Activated naive CD8-positive, alpha-beta T cell treated with anti-CD3 and anti-CD28 coated beads for 36 hours (primary cell): ENCODE measurements at places on chromosomes 5 and 9. TPM values are rescaled to one million over a fixed set of nuclear protein-coding genes. Genes with fewer than 3 reads are reported as not detected.

Gene WNT8A
- total RNA-seq, result not detected

Gene KIF24
- 6.5 TPM for total RNA-seq

Gene PCDHB15
- total RNA-seq, result not detected

Gene HMMR
- 85.0 TPM for total RNA-seq

Gene FGF1
- not detected for total RNA-seq

Gene MYMK
- total RNA-seq, result not detected

Gene KCNV2
- not detected for total RNA-seq

Gene PHF24
- 0.30 TPM for total RNA-seq

Gene SMIM33
- 0.16 TPM for total RNA-seq

Gene PLPPR1
- not detected for total RNA-seq

Gene OGN
- total RNA-seq, result not detected

Gene CCDC112
- 1.7 TPM for total RNA-seq

DNA sequence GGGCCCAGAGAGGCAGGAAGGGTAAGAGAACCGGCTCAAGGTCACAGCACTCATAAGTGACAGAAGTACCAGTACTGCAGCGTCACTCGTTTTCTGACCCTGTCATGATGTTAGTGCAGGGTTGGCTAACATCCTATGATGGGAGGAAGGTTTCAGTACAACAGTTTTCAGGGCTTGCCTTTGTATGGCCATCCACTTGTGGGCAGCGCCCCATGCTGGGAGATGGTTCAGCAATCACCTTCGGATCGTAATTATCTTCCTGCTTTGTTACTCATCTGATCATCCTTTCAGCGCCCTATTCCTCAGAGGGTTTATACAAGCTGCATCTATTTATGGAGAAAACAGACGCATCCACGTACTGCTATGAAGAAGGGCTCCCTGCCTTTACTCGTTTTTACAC, 2.4 kb downstream of the MAP1B start:
- DNase-seq, result no peak

- peak; percentile 41 for DNase-seq
Measured at GRCh38 chr5:172688349-172689217, 47.5 kb downstream of the NEURL1B start.

GRCh38 chr5:6572825-6573380, 59.9 kb downstream of the NSUN2 start:
- DNase-seq, result no peak

- no peak for DNase-seq
Measured at GRCh38 chr9:76764138-76764537, at the start of gene PCA3. Gene PCA3 (plus strand): TSS chr9:76764438.

GRCh38 chr5:65366655-65367054, 115.1 kb downstream of the ADAMTS6 start:
- DNase-seq, result no peak

GRCh38 chr5:29079771-29080170, 2041.4 kb upstream of the CDH9 start:
- no peak for DNase-seq

DNA sequence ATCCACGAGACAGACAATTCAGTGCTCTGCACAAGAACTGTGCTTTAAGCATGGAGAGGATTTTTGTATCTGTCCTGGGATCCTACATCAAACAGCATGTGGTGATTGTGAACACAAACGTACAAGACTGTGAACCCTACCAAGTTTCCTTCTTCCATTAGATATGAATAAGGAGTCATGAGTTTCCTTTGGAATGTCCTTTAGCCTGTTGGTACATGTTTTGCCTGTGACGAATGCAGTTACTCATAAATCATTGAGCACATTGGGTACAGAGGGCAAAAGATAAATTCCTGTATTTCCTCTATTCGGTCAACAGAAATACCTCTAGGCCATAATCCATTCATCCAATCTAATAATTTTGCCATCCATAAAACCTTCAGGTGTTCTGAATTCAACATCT, 61.5 kb downstream of the FXN start:
- no peak for DNase-seq

DNA sequence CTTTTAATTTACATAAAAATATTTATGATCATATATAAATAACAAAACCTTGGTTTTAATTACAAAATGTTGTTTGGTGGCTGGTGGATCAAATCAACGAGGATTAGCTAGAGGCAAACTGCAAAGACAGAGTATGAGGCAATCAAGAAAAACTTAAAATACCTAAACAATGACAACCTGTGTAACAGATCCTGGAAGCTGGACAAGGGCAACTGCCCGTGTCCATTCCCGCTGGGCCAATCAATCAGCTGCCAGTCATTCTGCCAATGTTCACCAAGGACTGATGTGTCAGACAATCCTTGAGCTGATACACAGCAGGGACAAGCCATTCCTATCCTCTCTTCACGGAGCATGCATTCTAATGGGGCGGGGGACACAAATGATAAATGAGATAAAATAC, 3.2 kb upstream of the TENT4A start:
- no peak for DNase-seq

- DNase-seq, result peak; percentile 12
Measured at GRCh38 chr5:87020099-87020934, 247.4 kb upstream of the RASA1 start.

DNA sequence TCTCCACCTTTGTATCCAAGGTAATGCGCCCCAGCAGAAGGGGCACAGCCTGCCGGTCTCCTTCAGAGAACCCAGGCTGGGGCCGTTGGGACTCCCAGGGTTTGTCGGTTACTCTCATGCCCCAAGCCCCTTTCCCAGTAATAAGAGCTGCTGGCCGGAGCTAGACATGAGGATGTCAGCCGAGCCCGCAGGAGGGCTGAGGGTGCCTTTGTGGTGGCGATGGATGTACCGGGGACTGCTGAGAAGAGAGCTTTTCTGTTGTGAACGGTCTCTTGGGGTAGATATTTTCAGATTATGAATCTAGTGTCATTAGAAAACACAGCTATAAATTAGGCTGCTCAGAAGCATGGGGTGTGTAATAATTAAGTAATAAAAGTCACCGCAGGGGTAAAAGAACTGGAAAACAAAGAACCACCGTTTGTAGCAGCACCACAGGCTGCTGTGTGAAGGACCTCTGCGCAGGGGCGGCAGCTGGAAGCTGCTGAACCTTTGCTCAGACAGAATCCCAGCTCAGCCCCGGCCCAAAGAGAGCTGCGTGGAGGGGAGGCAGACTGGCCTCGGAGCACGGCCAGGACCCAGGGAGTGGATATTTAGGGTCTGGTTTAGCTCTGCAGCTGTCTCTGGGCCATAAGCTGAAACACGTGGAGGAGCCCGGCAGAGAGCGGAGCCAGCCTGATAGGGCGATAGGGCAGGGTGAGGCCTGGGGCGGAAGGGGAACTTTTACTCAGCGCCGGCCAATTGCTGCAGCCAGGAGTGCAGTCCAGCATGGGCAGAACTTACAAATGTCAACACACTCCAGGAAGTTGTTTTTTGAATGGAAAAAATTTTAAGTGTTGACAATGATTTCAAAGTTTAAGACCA, 50.5 kb upstream of the BARHL1 start:
- DNase-seq, result no peak

- DNase-seq, result no peak
Measured at GRCh38 chr5:72507907-72508238, 663 bp upstream of the ZNF366 start.

- DNase-seq, result no peak
Measured at GRCh38 chr9:68455451-68455850, 85.2 kb downstream of the TMEM252 start.

DNA sequence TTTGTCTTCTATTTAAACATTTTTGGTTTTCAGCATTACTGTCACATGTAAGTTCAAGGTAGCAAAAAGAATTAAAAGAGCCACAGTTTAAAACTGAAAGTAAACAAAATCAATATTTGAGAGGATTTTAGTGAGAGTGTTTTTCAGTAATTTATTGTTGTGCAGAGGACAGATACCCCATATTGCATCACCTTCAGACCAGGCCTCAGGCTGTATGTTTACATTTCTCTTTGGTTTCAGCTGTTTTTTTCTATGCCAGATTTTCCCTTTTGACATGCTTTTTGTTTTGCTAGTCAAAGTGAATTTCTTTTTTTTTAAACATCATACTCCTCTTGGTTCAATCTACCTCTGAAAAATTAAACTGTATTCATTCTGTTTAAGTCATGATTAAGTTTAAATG, 47.2 kb downstream of the MAST4 start:
- no peak for DNase-seq

DNA sequence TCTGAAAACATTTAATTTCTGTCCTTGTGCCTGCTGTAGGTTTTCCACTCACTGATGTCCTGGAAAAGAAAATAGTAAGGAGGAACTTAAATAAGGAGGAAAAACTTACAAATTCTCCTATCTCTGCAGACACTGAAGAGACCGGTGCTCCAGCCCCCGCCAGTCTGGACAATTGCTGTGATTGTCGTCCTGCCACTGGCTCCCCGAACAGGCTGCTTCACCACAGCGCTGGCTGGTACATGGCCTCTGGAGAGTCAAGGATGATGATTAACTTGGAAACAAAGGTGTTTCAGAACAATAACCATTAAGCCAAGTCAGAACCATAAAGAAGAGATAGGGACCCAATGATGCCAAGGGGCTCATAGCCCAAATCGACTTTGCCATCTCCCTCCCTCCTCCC, 7.3 kb downstream of the PLAC8L1 start:
- no peak for DNase-seq

- no peak for DNase-seq
Measured at GRCh38 chr5:142803428-142804125, 33.4 kb downstream of the ARHGAP26 start.

GRCh38 chr9:110980261-110980660, 58.0 kb downstream of the LPAR1 start:
- no peak for DNase-seq

- DNase-seq, result peak; percentile 28
Measured at GRCh38 chr9:129140397-129141065, 29.3 kb downstream of the PTPA start.

GRCh38 chr5:102795526-102795925, 40.4 kb downstream of the PAM start:
- DNase-seq, result no peak

DNA sequence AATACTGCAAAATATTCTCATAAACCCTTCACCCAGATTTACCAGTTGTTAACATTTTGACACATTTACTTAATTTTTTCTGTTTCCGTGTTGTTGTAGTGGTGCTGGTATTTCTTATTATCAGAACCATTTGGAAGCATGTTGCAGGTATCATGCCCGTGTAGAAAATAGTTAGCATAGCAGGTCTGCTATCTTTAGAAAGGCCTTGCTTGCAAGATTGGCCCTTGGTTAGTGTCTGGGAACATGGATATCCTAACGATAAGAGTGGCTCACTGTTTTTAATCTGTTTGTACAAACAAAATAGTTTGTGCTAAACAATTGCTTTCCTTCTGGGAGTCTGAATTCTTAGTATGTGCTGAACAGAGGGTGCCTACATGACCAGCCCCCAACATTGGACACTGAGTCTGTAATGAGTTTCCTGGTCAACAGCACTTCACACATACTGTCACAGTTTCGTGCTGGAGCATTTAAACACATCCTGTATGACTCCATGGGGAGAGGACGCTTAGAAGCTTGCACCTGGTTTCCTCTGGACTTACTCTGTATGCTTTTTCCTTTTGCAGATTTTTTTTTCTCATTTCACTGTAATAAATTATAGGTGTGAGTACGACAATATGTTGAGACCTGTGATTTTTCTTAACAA, 66.9 kb downstream of the MAN2A1 start:
- no peak for DNase-seq

GRCh38 chr9:32571969-32572899, 725 bp downstream of the NDUFB6 start:
- DNase-seq, result peak; percentile 66

GRCh38 chr9:125985142-125985997, 238.2 kb downstream of the PBX3 start:
- DNase-seq, result no peak

- DNase-seq, result no peak
Measured at GRCh38 chr5:79859588-79859987, 131.5 kb downstream of the MTX3 start.

DNA sequence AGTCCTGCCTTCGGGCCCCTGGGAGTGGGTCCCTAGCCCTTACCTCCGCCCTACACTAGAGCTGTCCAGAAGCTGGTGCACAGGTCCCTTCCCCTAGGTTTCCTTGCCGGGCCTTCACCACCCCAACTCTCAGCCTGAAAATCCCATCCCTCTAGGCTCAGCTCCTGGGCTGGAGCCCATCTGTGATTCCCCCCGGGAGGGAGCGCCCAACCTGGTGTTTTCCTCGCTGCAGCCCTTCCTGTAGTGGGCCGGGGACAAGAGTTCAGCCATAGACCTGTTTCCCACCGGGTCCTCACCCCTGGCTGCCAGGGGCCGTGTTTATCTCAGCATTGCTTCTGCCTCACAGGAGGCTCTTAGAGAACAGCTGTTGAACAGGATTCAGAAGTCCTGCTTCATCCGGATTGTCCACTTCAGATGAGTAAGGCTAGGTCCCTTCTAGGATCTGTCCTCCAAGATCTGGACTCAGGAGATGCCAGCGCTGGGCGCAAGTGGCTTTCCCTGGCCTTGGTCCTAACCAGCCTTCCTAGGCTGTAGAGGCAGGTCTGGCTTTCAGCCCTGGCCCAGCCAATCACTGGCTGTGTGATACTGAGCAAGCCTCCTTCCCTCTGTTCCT, 965 bp downstream of the GLIPR2 start:
- no peak for DNase-seq

- no peak for DNase-seq
Measured at GRCh38 chr5:61784341-61784740, 452.3 kb downstream of the ZSWIM6 start.

- peak; percentile 58 for DNase-seq
Measured at GRCh38 chr9:89428901-89429890, 68.7 kb downstream of the SEMA4D start.

GRCh38 chr5:153767221-153768188, 271.2 kb downstream of the FAM114A2 start:
- no peak for DNase-seq

- DNase-seq, result no peak
Measured at GRCh38 chr5:157558041-157558595, 17.5 kb downstream of the ADAM19 start.

DNA sequence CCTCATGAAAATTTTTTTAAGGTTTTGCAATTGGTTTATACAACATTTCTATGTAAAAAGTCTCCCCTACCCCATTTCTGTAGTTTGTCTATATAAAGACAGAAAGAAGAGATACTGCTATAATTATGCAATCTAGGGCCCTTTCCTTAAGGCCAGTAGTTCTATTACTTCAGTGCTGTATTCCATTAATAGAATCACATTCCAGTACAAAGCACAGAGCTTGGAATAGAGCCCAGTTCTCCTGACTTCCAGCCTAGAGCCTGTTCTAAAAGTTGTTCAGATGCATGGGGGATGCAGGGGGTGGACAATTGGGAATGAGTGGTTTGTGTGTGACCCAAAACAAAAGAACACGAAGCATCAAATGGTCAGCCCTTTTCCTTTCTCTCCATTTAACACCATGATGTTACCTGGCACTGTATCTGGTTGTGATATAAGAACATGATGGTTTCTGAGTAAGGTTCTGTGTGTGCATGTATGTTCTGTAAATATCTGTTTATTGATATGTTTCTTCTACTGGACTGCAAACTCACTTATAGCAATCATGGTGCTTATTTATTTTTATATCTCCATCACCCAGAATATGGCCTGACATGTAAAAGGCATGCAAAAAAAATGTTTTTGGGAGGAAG, 8.2 kb upstream of the GRAMD2B start:
- no peak for DNase-seq

DNA sequence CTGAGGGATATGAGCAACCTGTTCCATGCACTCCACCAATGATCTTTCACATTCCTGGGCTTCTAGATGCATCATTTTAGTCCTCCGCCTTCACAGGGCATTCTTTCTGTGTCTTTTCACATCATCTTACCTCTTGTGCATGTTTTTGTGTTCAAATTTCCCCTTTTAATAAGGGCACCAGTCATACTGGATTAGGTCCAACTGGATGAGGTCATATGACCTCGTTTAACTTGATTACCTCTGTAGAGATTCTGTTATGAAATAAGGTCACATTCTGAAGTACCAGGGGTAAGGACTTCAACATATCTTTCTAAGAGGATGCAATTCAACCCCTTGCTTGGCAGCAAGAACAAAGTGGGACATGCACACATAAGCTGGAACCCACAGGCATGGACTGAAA, 335.3 kb upstream of the TLE4 start:
- no peak for DNase-seq
